AG04449 (cell line): ENCODE measurements at places on chromosomes 3 and 15.

DNA sequence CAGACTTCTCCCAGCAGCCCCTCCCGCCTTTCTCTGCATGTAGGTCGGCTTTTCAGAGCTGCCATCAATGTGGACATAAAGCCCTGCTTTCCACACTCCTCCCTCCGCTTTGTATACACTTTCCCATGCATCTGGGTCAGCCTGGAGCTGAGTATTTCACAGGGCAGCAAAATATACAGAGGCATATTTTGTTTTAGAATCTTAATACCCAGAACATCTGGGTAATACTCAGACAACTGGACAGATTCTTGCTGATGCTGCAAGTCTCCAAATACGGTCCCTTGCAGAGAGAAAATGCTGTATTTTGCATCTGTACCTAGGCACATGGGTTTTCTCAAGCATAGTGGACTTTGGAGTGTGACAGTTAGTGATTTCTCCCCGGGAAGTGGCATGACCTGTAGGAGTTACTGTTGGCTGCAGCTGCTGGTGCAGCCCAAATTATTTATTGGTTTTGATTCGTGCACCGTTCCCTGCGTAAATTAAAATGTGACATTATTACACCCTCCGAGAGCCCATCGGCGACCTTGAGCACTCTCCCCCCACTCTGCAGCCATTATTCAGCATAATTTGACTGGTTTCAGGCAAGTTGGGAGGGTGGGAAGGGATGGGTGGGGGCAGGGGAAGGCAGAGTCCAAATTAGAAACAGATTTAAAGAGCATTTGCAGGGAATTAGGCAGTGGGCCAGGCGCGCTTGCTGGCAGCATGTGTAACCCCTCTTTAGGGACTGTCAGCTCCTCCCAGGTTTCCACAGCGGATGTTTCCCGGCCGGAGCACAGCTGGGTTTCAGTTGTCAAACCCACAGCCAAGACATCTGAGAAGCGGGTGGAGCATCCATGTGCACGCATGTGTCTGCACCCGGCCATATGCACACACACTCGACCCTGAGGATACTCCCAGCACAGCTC is 100.8 kb downstream of the CPN2 start:
- no peak for DNase-seq

DNA sequence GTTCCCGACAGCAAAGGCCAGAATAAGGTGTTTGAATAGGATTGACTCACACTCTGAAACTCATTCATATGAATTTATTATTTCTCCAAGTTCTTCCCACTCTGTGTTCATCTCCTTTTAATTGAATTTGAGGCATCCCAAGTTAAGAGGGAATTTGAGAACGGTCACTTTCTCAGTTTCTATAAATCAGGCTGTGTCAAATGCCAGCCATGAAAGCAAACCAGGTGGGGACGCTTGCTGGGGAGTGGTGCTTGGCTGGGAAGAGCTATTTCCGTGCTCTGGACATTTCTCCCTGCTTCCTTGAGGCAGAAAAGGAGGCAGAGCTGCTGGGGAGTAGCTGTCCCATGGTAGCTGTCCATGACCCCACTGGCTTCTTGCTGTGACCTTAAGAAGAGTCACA is 116.6 kb downstream of the FBN1 start:
- DNase-seq: no peak

DNA sequence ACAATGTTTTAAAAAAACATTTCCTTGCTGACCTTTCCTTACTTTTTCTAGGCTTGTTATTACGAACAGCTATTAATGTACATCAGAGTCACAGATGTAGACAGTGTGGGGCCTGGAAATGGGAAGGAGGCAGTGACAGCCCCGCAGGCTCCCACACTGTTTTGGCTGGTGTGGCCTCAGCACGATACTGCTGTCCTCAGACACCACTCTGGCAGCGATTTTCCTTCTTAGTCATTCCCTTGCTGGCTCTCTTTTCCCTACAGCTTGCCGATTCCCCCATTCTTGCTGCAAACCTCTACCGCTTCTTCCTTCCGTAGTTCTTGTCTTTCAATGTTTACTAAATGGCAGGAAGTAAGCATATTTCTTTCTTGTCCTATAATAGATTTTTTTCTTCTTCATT is 113.1 kb downstream of the ABI3BP start:
- no peak for DNase-seq

- peak; percentile 51 for DNase-seq
These were observed 503.4 kb upstream of the NECTIN3 start for GRCh38 chr3:110568246-110568645.

DNA sequence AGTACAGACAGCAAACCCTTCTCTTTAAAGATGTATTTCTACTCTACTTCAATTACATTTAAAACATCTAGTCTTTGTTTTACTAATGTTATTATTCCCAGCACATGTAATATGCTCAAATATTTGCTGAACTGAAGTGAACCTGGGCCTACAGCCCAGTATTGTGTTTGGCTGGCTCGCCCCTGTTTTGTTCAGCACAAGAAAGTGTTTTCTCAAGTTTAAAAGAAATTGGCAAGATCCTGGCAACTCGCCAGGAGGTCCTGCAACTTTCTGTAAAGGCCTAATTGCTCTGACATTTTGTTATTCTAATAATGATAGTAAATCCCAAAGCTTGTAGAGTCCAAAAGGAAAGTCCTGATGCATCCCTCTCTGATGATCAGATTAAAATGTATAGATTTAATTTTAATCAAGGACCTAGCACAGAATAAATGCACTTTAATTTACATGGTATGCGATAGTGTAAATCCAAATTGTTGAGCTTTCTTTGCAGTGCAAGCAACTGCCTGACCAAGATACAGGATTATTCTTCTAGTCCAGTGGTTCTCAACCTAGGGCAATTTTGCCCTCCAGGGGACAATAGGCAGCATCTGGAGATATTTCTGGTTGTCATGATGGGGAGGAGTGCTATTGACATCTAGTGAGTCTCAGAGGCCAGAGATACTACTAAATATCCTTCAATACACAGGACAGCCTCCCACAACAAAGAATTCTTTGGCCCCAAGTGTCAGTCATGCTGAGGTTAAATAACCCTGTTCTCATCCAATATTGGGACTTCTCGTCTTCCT is 35.7 kb upstream of the TMOD3 start:
- DNase-seq: no peak

DNA sequence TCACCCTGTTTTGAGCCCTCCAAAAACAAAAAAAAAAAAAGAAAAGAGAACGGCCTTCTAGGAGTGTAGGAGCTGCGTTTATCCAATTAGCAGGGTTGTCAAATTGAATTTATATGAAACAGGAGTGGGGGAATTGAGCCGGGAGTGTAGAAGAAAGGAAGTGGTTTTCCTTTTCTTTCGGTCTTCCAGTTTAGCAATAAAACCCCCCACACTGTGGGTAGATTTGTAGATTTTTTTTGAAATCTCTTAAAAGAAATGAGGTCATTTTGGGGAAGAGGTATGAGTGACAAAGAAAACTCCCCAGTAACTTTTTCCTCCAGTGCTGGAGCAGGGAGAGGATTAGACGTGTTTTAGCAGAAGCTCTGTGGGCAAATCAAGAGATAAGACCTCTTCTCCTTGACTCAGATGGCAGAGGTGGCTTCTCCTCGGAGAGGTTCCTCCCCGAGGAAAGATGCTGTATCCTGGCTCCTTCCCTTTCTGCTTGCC is 30.8 kb downstream of the BOC start:
- no peak for DNase-seq

GRCh38 chr15:79494384-79494909 is 62.3 kb downstream of the MINAR1 start:
- no peak for DNase-seq

GRCh38 chr3:14768182-14768790 is 50.5 kb upstream of the FGD5 start:
- DNase-seq: no peak

DNA sequence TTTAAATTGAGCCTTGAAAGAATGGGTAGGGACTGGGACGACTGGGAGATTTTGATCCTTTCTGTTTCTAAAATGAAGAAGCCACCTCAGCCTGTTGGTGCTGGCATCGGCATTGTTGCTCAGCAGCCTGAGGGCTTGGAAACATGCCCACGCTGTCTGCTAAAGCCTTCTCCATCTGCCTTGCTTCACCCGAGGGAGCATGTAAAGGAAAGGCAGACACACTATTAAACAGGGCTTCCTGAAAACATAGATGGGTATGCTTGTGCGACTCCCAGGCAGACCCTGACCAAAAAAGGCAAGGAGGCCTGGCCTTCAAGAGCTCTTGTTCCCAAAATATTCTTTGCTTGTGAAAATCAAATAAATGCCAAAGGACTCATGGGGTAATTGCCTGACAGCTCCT is 84.2 kb upstream of the SLC4A7 start:
- no peak for DNase-seq

DNA sequence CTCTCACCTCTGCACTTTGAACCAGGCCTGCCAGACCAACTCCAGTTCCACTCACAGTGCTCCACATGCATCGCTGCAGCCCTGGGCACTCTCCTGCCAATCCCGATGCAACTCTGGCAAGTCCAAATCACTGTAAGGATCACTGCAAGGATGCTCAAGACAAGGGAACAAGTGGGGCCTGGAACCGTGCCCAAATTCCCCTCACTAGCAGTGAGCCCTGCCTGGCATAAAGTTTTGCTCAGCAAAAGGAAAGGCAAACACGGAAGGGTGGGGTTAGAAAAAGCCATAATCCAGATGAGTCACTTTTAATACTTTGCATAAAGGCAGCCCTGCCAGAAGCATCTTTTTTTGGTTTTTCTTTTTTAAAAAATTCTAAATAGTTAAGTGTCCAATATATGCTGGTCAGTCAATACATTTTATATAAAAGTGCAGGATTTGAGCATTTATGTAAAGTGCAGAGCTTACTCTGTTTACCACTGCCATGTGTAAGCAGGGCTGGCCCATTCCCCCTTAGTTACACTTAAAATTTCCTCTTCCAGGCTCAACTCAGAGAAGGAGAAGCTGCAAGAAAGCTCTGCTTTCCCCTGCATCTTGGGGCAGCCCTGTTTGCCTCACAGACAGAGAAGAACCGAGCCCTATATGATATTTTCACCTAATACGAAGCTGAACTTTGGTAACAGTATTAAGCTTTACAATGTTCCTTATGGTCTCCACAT is 102.2 kb downstream of the CD47 start:
- no peak for DNase-seq

DNA sequence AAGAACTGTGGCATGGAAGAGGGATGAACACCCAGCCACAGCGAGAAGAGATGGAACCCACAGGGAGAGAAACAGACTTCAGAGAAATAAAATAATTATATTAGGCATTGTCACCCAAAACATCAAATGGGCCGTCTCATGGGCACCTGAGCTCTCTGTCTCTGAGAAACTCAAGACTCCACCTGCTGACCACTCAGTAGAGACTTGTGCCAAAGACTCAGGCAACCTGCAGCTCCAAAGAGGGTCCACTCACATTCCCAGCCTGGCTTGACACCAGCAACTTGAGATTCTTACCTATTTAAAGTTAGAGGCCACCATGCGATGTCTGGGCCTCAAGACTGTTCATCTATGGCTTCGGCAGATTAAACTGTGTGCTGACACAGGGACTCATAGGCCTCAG is 12.0 kb downstream of the SEMA5B start:
- no peak for DNase-seq

DNA sequence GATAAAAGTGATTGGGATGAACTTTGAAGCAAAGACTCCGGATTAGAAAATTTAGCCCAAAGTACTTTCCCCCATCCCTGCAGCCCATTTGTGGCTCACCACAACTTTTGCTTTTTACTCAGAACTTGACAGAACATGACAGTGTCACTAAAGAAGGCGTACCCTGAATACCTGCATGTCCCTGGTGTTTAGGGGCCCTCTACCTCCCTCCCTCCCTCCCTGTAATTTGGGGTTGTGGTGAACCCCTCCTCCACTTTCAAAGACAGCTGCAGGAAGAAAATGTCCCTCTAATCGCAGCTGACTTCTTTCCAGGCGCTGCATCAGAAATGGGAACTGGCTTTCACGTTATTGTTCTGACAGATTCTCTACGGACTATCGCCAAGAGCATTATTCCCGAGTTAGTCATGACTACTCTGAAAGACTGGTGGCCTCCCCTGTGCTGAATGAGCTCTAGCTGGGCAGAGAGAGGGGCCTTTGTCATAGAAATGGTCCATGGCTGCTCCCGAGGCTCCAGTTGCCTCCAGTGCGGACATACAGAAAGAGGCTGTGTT is 93.2 kb upstream of the ARHGEF3 start:
- no peak for DNase-seq

DNA sequence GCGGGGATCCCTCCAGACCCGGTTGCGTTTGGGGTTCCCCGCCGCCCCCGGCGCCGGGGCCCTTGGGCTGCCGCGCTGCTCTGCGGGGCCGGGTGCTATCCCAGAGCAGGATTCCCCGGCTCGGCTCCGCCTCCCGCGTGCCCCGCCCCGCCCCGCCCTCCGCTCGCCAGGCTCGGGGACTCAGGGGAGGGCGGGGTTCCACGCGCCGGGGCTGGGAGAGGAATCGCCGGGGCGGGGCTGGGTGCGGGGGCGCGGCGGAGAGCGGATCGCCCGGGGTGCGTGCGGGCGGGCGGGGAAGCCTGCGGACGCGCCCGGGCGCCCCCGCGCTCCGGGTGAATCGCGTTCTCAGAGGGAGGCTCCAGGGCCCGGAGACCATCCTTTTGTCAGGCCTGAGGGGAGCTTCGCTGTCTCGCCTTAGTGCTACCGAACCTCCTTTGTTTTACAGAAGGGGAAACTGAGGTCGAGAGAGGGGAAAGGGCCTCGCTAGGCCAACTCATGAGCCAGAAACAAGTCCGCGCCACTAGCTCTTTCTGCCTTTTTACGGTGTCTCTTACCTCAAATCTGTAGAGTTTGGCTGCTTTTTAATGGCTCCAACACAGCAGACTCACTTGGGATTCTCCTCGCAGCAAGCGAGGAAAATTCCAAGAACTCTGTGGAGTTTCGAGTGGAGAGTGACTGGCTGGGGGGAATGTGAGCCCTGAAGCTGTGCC is at the start of gene TMEM158:
Gene TMEM158, minus strand, starts transcription at position 82 of the 710 bp plus-strand sequence. CDS start 260 bp downstream, outside the sequence.
- no peak for DNase-seq

GRCh38 chr3:150299201-150299600 is 108.9 kb upstream of the TSC22D2 start:
- no peak for DNase-seq

DNA sequence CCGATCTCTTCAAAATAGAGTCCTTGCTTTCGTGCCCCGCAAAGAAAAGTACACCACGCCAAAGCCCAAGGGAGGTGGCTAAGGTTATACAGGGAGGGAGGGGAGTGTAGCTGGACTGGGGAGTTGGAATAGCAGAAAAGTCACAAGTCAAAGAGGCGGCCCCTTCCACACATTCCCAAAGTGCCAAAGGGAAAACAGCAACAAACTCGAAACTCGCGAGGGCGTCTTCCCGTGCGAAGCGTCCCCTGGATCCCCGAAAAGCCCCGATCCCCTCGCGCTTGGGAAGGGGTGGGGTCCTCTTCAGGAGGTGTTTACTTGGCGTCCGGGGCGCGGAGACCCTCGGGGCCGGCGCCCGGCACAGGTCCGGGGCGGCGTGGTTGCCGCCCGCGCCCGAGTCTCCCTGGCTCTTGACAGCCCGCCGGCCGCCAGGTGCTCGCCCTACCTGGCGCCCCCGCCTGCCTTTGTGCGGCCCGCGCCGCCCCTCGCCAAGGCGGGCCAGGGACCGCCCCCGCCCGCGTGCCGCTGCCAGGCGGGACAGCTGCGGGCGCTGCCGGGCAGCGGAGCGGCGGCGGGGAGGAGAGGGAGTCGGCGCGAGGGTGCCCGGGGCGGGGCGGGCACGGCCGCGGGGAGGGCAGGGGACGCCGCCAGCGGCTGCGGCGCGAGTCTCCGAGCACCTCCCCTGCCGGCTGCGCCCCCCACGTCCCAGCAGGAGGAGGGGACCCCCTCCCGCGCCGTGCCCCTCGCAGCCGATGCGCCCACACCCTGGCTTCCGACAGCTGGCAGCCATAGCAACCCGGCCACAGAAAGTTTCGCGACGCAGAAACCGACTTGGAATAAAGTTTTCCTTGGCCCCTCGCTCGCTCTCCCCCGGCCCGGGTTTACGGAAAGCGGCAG is 966 bp downstream of the MYO1E start:
- no peak for DNase-seq
